ENCODE measurements at places on chromosomes 2 and 18.

- DNase-seq = no peak
Measured at GRCh38 chr2:54503192-54503591, 47.1 kb downstream of the SPTBN1 start.

- peak; percentile 16 for DNase-seq
Measured at GRCh38 chr2:48530033-48530811, at the start of gene STON1. TSS of gene STON1 (plus strand) at chr2:48530154. CDS start at chr2:48580634, 50,480 bp downstream.

GRCh38 chr18:362311-363290, 94.8 kb upstream of the THOC1 start:
- no peak for DNase-seq

DNA sequence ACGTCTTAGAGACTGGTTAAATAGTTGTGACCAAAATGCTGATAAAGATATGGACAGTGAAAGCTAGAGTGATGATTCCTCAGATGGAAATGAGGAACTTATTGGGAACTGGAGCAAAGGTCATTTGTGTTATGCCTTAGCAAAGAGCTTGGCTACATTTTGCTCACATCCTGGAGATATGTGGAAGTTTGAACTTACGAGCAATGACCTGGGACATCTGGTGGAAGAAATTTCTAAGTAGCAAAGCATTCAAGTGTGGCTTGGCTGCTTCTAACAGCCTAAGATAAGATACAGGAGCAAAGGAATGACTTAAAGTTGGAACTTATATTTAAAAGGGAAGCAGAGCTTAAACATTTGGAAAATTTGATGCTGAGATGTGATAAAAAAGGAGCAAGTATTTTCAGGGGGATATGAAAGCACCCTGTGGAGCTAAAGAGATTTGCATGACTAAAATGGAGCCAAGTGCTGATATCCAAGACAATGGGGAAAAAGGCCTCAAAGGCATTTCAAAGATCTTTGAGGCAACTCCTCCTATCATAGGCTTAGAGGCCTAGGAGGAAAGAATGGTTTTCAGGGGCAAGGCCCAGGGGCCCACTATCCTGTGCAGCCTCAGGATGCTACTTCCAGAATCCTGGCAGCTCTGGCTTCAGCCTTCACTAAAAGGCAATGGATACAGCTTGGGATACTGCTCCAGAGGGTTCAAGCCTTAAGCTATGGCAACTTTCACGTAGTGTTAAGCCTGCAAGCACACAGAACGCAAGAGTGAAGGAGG, 124.1 kb upstream of the KLHL14 start:
- no peak for DNase-seq

DNA sequence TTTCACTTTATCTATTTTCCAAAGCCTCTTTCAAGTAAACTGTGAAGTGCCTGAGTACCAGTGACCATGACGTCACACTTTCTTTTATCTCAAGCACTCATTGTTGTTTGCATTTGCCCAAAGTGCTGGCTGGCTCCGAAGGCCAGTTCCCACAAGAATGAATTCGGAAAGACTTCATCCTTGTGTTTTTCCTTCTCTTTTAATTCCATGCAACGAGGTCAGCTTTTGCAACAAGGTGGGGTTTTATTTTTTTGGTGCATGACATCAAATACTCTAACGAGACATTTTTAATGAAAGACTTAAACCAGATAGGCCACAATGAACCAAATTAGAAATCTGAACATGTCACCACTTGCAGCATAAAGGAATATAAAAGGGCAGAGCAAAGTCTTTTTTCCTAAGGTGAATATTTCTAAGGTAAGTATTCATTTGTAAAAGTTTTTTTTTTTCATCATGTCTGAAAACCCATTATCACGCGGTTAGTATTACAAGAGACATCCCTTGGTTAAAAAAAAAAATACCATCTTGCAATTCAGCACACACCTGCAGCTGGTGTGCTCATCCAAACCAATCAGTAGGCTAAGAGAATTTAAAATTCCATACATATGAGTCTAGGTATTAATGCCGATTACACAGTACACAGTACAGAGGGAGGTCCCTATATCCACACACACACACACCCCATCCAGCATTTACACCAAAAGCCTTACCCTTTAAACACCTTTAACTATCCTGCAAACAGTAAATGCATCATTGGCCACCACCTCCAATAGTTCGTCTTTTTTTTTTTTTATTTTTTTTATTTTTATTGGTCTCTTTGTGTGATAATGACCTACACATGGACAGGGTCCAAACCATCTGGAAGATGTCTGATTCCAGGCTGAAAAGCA, 2.3 kb downstream of the ARL4C start:
- peak; percentile 43 for DNase-seq

- no peak for DNase-seq
Measured at GRCh38 chr2:168025487-168026202, 221.8 kb downstream of the STK39 start.

DNA sequence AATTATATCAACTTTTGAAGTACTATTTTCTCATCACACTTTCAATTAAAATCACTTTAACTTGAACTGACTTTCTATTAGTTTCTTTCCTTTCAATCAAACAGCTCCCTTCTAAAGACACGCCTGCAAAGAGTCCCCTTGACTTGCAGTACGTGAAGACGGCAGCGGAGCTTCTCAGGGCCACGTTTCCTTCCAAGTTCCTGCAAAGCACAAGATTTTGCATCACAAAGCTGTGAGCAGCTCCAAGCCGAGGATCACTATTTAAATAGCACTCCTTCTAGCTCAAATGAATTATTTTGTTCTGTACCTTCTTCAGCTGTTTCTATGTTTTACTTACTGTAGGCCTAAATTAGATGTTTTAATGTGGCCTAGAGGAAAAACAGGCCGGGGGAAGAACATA, 30.8 kb downstream of the SH3YL1 start:
- no peak for DNase-seq

DNA sequence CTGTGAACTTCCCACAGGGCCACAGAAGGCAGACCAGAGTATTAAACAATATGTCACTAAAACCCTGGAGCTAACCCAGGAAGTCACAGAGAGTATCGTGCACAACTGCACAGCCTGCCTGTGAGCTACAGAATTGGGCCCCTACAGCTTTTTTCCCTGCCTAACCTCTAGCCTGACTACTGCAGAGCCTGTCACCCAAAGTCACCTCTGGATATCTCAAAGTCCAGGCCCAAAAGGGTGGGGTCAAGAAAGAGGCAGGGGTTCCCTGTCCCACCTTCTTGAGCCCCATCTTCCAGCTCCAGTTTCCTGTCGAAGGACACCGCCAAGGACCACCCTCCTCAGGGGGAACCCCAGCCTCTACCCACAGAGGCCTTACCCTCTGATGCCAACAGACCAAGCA, 13.5 kb downstream of the GAD1 start:
- DNase-seq = no peak

GRCh38 chr2:9010866-9011265, 7.4 kb upstream of the MBOAT2 start:
- no peak for DNase-seq

DNA sequence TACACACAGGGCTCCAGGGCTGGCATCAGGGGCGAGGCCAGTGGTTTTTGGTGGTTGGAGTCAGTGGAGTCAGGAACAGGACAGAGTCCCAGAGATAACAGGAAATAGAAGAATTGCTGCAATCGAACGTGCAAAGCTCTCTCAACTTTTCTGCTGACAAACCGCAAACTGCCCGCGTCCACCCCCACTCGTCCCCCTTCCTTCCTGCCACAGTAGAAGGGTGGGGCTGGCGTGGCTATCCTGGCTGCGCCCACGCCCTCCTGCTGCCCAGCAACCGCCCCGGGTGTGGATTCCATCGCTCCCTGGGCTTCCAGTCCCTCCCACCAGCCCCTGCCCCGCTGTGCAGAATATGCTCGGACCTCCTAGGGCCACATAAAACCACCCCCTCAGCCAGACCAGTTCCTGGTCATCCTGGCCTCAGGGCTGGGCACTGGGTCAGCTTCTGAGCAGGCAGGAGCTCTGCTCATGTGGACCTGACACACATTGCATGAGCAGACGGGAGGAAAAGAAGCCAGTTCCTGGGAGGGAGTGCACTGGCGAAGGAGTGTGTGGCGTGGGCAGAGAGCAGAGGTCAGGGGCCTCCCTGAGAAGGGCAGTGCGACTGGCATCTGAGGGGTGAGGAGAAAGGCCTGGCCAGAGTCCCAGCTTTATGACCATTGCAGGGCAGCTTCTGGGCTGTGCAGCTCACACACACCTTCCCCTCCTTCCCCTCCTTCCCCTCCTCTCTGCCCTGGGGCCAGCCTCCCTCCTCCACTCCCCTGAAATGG, 85.4 kb upstream of the ATG16L1 start:
- peak; percentile 73 for DNase-seq

DNA sequence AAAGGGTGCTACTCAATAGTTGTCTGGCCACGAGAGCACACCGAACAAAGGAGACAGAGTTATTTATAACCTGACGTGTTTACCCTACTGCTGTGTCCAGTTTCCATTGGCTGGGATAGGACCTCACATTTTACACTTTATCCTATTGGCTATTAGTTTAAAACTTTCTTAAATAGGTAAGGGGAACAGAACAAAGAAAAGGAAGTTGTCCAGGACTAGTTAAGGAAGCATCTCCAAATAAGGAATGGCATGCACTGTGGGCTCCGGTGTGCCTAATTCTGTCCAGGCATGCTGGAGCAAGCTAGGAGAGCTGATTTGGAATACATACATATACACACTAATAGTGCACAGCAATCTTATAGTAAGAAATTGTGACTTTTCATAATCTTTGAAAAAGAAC, 72.2 kb downstream of the CAB39 start:
- DNase-seq = no peak

DNA sequence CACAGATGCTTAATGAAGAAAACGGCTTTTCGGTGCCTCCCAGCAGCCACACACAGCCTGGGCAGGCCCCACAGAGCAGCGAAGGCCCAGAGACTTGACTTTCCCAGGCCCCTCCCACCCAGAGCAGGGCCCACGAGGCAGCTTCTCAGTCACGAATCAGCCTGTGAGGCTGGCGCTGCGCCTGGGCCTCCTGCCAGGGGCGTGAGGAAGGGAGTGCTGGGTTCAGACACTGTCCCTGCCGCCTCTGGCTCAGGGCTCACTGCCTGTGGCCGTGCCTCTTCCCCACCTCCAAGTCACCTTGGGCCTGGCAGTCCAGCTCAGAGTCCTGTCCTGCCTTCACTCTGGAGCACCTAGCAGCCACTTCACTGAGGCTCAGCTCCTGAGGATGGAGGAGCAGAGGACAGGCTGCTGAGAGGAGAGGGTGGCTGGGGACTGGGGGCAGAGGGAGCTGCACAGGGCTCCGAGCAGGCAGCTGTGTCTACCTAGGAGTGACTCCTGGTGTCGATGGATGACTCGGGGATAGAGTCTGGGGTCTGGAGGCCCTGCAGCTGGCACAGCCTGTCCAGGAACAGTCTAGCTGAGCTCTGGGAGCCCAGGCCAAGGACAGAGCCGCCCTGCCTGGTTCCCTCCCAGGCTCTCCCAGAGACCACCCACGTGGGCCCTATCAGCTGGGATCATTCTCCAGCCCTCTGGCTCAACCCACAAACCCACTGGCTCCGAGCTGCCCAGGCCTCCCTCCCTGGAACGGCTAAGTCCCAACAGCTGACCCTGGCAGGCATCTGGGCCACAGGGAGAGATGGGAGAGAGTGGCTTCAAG, 36.4 kb upstream of the FOSL2 start:
- DNase-seq = peak; percentile 35

DNA sequence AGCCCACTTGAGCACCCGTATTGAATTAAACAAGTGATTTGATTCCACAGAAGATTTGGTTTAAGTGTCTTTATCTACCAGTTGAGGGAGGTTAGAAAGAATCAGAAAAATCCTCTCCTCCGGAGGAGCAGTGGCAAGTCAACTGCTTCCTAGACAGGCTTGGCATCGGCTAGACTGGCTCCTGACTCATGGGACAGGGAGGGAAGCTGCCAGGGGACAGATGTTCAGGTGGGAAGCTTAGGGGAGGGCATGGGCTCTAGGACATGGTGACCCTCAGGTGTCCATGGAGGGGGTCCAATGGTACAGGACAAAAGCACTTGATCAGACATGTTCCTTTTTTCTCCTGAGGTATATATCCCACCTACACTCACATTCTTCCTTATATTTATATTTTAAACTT, 119.3 kb upstream of the IL1R2 start:
- no peak for DNase-seq

- DNase-seq = no peak
Measured at GRCh38 chr2:174335254-174335987, 667 bp downstream of the SP9 start.

- no peak for DNase-seq
Measured at GRCh38 chr2:16321872-16322271, 343.8 kb downstream of the CYRIA start.

DNA sequence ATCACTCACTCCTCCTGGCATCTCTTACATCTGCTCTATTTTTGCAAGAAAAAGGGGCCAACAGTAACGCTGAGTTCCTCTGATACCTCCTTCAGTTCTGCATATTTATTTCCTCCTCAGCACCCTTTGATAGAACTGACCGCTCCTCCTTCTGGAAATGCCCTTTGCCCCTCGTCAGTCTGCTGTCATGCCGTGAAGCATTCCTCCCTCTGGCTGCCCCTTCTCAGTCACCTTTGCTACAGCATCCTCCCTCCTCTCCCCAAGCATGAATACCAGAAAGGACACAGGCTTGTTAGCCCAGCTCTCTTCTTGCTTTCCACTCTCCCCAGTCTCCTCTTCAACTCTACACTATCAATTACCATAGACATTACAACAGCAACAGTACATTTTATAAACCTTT, 135.4 kb downstream of the NBAS start:
- DNase-seq = no peak

GRCh38 chr18:58228762-58229161, 184.7 kb downstream of the NEDD4L start:
- DNase-seq = no peak

DNA sequence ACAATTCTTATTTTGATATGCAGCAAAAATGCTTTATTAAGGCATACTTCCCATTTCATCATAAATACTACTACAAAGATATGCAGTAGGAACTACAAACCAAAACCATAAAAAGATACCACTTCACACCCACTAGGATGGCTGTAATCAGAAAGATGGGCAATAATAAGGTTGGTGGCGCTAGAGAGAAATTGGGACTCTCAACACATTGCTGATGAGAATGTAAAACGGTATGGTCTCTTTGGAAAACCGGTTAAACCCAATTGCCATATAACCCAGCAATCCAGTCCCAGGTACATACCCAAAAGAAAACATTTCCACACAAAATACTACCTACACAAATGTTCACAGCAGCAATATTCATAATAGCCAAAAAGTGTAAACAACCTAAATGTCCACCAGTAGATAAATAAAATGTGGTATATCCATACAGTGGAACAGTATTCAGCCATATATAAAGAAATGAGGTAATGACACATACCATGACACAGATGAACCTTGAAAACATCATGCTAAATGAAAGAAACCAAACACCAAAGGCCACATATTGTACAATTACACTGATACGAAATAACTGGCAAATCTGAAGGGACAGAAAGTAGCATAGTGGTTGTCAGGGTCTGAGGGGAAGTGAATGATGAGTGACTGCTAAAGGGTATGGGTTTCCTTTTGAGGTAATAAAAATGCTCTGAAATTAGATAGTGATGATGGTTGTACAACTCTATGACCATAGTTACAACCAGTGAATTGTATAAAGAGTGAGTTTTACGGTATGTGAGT, 12.7 kb downstream of the SP3 start:
- DNase-seq = no peak

DNA sequence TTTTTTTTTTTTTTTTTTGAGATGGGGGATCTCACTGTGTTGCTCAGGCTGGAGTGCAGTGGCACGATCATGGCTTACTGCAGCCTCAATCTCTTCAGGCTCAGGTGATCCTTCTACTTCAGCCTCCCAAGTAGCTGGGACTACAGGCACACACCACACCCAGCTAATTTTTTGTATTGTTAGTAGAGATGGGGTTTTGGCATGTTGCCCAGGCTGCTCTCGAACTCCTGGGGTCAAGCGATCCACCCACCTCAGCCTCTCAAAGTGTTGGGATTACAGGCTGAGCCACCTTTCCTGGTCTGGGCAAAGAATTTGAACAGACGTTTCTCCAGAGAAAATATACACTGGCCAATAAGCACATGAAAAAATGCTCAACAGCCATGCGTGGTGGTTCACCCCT, 2.9 kb upstream of the SNRNP200 start:
- DNase-seq = no peak

Measured in immature natural killer cell (primary cell).